Spleen (tissue), 13 donors: ENCODE measurements at places on chromosomes 1 and 21. TPM values are rescaled to one million over a fixed set of nuclear protein-coding genes. Genes with fewer than 3 reads are reported as not detected.

DNA sequence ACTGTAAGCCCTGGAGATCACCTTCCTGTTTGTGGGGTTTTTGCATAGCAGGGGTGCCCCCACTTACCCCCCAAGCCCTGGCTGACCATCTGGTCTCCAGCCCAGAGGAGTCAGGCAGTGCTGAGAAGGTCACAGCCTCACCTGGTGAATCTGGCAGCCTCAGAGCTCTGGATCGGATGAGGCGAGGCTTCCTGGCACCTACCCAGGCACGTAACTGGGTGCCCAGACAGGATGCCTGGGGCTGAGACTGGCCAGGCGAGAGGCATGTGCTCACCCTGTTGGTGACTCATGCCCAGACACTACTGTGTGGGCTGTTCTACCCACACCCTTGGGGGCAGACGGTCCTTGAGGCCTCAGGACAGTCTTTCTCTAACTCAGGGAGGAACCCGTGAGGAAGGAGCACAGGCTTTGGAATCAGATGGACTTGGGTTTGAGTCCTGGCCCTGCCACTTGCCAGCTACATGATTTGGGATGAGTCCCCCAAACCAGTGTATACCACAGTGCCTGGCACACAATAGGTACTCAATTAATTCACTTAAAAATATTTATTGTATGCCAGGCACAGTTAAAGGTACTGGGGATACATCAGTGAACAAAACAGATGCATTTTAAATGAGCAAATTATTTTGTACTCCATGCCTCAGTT is 15.1 kb upstream of the PADI3 start:
- H3K27me3 ChIP-seq = no peaks in the 10 kb centered on the region
- no peak overlapping the region for H3K27ac ChIP-seq
- no peak for DNase-seq
- H3K4me1 ChIP-seq = no peaks in the 10 kb centered on the region

The CD244 gene
- 4.0 TPM for polyA plus RNA-seq

GRCh38 chr1:244092964-244093638 is 42.0 kb downstream of the ZBTB18 start:
- H3K36me3 ChIP-seq = no peaks in the 10 kb centered on the region
- no peak overlapping the region for H3K4me3 ChIP-seq
- H3K27ac ChIP-seq = no peak overlapping the region

- no peak overlapping the region for H3K27ac ChIP-seq
- H3K27me3 ChIP-seq = no peaks in the 10 kb centered on the region
- H3K36me3 ChIP-seq = peaks cover 39% of the 10 kb centered on the region
- no peak for DNase-seq
- no peaks in the 10 kb centered on the region for H3K4me1 ChIP-seq
Measured at GRCh38 chr1:202586871-202587270, 123.4 kb downstream of the SYT2 start.

The CDCA8 gene
- polyA plus RNA-seq = 3.9 TPM

DNA sequence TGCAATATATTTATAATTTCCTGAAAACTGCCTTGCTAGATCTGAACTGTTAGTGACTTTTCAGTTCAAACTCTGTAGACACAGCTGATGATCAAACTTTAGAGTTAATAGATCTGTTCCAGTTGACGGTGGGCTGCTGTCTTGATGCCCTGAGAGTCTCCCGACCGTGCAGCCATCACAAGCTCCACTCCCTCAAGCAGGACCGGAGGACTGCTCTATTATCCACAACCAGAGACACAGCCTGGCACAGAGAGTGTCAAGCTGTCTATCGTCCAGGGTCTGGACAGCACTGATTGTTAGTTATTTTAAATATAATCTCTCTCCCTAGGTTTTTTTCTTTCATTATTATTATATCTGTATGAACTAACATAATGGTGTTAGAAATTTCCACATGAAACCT is 8.0 kb downstream of the CHODL start:
- H3K4me1 ChIP-seq = no peaks in the 10 kb centered on the region
- no peak overlapping the region for H3K4me3 ChIP-seq
- DNase-seq = no peak
- H3K27me3 ChIP-seq = no peaks in the 10 kb centered on the region
- no peaks in the 10 kb centered on the region for H3K36me3 ChIP-seq
